ENCODE measurements at places on chromosomes 12 and 14.

GRCh38 chr12:6570264-6570887 is 2.3 kb upstream of the NOP2 start:
- peak; percentile 53 for DNase-seq

- DNase-seq: no peak
Observed at GRCh38 chr14:59103396-59103795, 85.1 kb upstream of the DAAM1 start.

- no peak for DNase-seq
Observed at GRCh38 chr12:131537267-131537958, 173.5 kb upstream of the SFSWAP start.

GRCh38 chr12:50401500-50402081 is 906 bp downstream of the LARP4 start:
- peak; percentile 75 for DNase-seq

- peak; percentile 17 for DNase-seq
Observed at GRCh38 chr14:20652996-20653975, 11.8 kb upstream of the OR6S1 start.

GRCh38 chr12:25811656-25812126 is 146.8 kb upstream of the RASSF8 start:
- DNase-seq: no peak

GRCh38 chr12:49582850-49583249 is 14.9 kb upstream of the MCRS1 start:
- DNase-seq: peak; percentile 80

DNA sequence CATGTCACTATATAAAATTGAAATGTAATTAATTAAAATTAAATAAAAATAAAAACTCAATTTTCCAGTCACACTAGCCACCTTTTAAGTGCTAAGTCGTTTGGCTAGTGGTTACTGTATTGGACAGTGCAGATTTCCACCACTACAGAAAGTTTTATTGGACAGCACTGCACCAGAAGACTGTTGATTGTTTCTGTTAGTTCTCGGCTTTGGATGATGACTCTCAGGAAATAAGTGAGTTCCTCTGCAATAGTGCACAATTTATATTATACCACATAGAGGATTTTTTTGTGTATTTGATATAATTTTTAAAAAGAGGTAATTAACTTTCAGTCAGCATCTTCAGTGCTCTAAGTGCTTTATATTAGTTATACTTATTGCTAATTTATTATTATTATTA is 52.7 kb downstream of the FAR2 start:
- DNase-seq: no peak

- peak; percentile 25 for DNase-seq
Observed at GRCh38 chr14:25537846-25538455, 488.0 kb upstream of the STXBP6 start.
